Ovary (tissue), 10 donors: ENCODE measurements at places on chromosomes 11 and 22.

GRCh38 chr11:121727942-121728341 lies 275.2 kb upstream of the SORL1-AS1 start:
- DNase-seq, result no peak

DNA sequence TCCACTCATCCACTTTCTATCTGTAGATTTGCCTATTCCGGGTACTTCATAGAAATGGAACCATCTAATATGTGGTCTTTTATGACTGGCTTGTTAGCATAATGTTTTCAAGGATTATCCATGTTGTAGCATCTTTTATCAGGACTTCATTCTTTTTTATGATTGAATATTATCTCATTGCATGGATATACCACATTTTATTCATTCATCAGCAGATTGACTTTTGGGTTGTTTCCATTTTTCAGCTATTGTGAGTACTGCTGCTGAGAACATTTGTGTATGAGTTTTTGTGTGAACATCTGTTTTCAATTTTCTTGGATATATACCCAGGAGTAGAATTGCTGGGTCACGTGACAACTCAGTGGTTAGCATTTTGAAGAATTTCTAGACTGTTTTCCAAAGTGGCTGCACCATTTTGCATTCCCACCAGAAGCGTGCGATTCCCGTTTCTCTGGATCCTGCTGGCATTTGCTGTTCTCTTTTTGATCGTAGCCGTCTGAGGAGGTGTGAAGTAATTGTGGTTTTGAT lies 8.9 kb downstream of the DERL3 start:
- no peak for DNase-seq

DNA sequence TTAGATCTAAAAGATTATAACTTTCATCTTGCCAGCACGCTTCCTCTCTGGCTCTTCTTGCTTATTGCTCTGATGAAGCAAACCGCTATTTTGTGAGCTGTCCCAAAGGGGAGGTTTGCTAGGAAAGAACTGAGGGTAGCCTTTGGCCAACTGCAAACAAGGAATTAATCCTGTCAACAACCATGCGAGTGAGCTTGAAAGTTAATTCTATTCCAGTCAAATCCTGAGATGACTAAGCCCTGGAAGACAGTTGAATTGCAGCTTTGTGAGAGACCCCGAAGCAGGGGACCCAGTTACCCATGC lies 10.3 kb upstream of the RNF141 start:
- no peak for DNase-seq

DNA sequence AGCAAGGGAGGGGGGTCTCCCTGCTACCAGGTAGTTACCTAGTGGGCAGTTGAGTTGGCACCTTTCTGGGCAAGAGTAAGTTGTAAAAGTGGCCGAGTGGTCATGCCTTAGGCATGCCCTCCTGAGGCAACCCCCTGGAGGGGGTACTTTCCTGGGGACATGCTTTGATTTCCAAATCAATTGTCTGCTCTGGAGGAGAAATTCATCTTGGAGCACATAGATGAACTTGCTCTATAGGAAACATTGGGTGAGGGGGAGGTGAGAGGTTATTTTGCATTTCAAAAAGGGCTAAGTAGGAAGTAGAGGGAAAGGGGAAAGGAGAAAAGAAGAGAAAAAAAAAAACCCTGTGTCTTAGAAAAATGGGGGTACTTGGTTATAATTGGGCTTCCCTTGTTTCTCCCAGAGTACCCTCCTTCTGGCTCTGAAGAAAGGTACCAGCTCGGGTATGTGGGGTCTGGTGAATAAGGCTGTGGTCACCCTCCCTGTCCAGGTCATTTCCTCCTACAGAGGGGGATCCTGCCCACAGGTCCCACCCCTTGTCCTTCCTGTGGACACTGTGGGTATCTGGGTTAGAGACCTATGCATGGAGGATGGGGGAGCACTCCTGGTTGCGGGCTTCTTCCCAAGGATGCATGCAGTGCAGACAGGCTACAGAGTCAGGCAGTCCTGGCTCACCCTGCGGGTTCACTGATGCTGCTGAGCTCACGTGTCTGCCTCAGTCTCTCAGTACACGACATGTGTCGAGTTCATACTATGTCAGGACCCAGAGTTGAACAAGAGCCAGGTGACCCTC lies 193.5 kb downstream of the MYO18B start:
- no peak for DNase-seq

GRCh38 chr11:119282495-119282894 lies 34.4 kb downstream of the MCAM start:
- no peak for DNase-seq

DNA sequence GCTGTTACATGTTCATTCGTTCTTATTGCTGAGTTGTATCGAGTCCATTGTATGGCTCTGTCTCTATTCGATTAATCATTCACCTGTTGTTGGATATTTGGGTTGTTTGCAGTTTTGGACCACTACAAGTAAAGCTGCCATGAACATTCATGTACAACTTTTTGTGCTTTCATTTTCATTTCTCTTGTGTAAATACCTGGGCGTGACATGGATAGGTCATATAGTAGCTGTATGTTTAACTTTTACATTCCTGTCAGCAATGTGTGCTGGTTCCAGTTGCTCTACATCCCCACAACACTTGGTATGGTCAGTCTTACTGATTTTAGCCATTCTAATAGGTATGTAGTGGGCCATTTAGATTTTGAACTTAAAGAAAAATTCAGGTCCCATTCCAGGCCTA lies 194.2 kb upstream of the PLET1 start:
- DNase-seq, result no peak

DNA sequence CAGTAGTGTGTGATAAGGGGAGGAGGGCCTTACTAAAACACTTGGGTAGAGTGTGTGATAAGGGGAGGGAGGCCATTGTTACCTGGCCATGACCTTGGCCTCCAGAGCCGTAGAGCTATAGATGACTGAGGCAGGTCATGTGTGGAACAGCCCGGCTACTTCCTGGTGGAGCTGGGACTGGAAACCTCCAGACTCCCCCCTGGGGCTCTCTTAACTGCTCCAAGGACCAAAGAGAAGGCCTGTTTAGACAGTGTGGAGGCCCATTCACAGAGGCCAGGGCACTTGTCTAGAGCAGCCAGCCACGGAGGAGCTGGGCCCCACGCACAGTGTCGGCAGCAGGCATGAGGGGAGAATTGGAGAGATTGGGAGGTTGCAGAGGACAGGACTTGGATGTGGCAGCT lies 12.5 kb upstream of the MICALL1 start:
- DNase-seq, result no peak
